ENCODE measurements at places on chromosomes 4 and X.
A peak's percentile ranks its signal among the peaks of the same experiment; 100 is the strongest.

GRCh38 chrX:141879616-141880015, 24.1 kb upstream of the MAGEC1 start:
- no peaks in the 10 kb centered on the region for H3K27me3 ChIP-seq
- DNase-seq, result no peak
- no peak overlapping the region for H3K4me3 ChIP-seq
- no peak overlapping the region for H3K27ac ChIP-seq

- H3K27ac ChIP-seq, result no peak overlapping the region
- no peaks in the 10 kb centered on the region for H3K4me1 ChIP-seq
- H3K36me3 ChIP-seq, result no peaks in the 10 kb centered on the region
- no peak overlapping the region for H3K4me3 ChIP-seq
- no peak for DNase-seq
Measured at GRCh38 chrX:111736571-111736970, 55.6 kb downstream of the ALG13 start.

DNA sequence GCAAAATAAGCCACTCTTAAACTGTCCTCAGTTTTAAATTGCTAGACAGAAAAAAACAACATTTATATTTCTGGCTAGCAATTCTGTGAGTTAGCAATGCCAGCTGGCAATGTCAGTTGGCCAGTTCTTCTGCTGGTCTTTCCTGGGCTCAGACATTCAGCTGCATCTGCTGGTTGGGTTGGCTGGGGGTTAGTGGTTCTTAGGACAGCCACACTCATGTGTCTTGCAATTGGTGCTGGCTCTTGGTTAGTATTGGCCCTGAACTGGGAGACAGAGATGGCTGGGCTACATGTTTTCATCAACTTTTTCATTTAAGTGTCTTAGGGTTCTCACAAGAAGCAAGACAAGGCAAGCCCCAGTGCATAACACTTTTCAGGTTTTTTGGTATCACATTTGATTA, 48.0 kb upstream of the PDLIM5 start:
- DNase-seq, result no peak
- H3K27ac ChIP-seq, result no peak overlapping the region
- no peaks in the 10 kb centered on the region for H3K27me3 ChIP-seq
- H3K4me3 ChIP-seq, result no peak overlapping the region
- H3K36me3 ChIP-seq, result no peaks in the 10 kb centered on the region

GRCh38 chr4:5919571-5919970, 26.7 kb upstream of the CRMP1 start:
- DNase-seq, result no peak
- no peak overlapping the region for H3K27ac ChIP-seq
- H3K27me3 ChIP-seq, result no peaks in the 10 kb centered on the region
- H3K4me3 ChIP-seq, result no peak overlapping the region

GRCh38 chr4:122548452-122548851, 72.4 kb downstream of the IL21 start:
- H3K4me3 ChIP-seq, result no peak overlapping the region
- DNase-seq, result no peak
- H3K27me3 ChIP-seq, result no peaks in the 10 kb centered on the region
- H3K27ac ChIP-seq, result no peak overlapping the region

GRCh38 chrX:49053223-49054072, 5.4 kb upstream of the CCDC120 start:
- no peaks in the 10 kb centered on the region for H3K4me1 ChIP-seq
- peak; percentile 89 for DNase-seq
- no peaks in the 10 kb centered on the region for H3K27me3 ChIP-seq
- H3K27ac ChIP-seq, result peak overlapping the region; percentile 82

DNA sequence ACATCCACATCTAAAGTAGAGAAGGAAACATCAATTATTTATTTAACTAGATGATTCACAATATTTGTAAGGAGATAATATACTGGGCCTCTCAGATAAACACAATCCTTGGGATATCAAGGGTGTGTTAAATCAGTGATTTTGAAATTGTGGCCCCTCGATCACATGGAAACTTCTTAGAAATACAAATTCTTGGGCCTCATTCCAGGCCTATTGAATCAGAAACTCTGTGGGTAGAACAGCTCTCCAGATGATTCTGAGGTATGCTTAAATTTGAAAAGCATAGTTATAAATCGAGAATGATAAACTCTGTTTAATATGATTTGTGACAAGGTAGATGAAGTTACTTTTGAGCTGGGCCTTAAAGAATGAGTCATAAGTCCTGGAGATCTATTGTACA, 64.3 kb upstream of the GPR174 start:
- no peaks in the 10 kb centered on the region for H3K27me3 ChIP-seq
- no peak for DNase-seq
- no peaks in the 10 kb centered on the region for H3K36me3 ChIP-seq

- no peaks in the 10 kb centered on the region for H3K27me3 ChIP-seq
- no peak within 1 kb of the TSS for H3K4me3 ChIP-seq
- no peaks in the 10 kb centered on the region for H3K4me1 ChIP-seq
Measured at GRCh38 chrX:151563449-151563848, at the start of gene PASD1. TSS of gene PASD1 (plus strand) at chrX:151563675. CDS start at chrX:151601554, 37,879 bp downstream.

GRCh38 chr4:77697860-77698590, 92.4 kb downstream of the CXCL13 start:
- H3K27me3 ChIP-seq, result no peaks in the 10 kb centered on the region
- H3K36me3 ChIP-seq, result no peaks in the 10 kb centered on the region
- peak overlapping the region; percentile 34 for H3K27ac ChIP-seq
- no peak overlapping the region for H3K4me3 ChIP-seq
- no peak for DNase-seq
- H3K4me1 ChIP-seq, result no peaks in the 10 kb centered on the region

DNA sequence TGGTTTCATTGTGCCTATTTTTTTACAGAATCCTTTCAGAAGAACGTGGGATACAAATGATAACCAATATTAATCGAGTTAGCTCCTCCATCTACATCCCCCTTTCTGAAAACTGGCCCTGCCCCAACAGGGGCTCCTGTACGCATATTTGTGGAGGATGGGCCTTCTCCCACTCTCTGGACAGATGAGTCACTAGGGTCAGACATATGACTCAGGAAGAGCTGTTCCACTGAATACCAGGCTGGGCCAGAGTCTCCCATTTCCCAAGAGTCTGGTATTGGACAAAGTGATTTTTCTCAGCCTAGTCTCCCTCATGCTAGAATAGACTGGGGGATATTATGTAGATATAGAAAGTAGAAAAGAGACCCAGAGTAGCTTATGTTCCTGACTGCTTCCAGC, 142.4 kb downstream of the TSPAN5 start:
- no peaks in the 10 kb centered on the region for H3K27me3 ChIP-seq
- H3K36me3 ChIP-seq, result no peaks in the 10 kb centered on the region
- no peak overlapping the region for H3K27ac ChIP-seq
- DNase-seq, result no peak

DNA sequence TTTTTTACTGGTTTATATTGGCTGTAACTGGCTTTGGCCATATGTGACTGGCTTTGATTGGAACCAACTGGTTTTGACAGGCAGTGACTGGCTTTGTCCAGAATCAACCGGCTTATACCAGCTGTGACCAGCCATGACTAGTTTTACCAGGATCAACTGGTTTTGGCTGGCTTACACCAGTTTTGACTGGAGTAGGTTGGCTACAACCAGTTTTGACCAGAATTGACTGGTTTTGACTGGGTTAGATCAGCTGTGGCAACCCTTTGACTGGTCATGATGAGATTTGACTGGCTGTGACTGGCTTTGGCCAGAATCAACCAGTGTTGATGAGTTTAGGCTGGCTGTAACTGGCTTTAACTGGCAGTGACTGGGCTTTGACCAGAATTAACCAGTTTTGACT, 169.2 kb upstream of the AMOT start:
- H3K4me3 ChIP-seq, result no peak overlapping the region
- DNase-seq, result no peak
- no peaks in the 10 kb centered on the region for H3K4me1 ChIP-seq

DNA sequence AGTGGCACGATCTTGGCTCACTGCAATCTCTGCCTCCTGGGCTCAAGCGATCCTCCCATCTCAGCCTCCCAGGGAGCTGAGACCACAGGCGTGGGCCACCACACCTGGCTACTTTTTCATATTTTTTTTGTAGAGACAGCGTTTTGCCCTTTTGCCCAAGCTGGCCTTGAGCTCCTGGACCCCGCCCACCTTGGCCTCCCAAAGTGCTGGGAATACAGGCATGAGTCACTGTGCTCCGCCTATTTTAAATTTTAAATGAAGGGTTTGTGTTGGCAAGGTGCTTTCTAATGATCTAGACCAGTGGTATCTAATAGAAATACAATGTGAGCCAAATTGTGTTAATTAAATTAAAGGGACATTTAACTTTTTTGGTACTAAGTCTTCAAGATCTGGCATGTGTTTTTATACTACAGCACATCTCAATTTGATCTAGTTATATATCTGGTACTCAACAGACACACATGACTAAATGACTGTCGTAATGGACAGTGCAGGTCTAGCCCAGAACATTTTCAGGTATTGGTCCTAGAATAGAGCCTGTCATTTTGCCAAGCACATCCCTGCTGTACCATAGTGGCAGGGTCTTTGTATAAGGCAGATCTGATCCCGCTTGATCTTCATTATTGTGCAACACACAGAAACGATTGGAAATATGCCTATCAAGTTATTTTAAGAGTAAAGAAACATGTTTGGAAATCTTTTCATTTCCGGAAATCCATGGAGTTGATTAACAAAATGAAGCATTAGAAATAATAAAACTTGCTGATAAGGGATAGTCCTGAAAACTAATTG, 7.3 kb downstream of the PGK1 start:
- DNase-seq, result no peak
- H3K4me1 ChIP-seq, result peaks cover 27% of the 10 kb centered on the region
- H3K27me3 ChIP-seq, result no peaks in the 10 kb centered on the region

- no peaks in the 10 kb centered on the region for H3K27me3 ChIP-seq
- no peaks in the 10 kb centered on the region for H3K4me1 ChIP-seq
- no peak overlapping the region for H3K4me3 ChIP-seq
Measured at GRCh38 chrX:120797188-120797851, 78.3 kb downstream of the CT47B1 start.

GRCh38 chr4:98150092-98150761, 7.0 kb upstream of the STPG2 start:
- H3K4me3 ChIP-seq, result no peak overlapping the region
- peaks cover 15% of the 10 kb centered on the region for H3K4me1 ChIP-seq
- H3K27me3 ChIP-seq, result no peaks in the 10 kb centered on the region
- DNase-seq, result no peak

DNA sequence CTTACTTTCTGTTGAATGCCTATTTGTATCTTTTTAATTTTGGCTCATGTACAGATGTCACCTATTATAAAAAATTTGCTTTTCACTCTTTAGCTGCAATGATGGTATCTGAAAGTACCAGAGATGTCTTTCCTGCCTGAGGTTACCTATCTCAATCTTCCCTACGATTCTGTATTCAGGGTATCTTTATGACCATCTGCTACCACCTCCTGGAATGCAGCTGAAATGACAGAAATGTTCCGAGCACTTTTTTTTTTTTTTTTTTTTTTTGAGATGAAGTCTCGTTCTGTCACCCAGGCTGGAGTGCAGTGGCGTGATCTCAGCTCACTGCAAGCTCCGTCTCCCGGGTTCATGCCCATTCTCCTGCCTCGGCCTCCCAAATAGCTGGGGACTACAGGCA, 136.4 kb downstream of the REPS2 start:
- no peaks in the 10 kb centered on the region for H3K27me3 ChIP-seq
- H3K4me1 ChIP-seq, result no peaks in the 10 kb centered on the region
- DNase-seq, result no peak
- H3K4me3 ChIP-seq, result no peak overlapping the region

- H3K27me3 ChIP-seq, result no peaks in the 10 kb centered on the region
- H3K36me3 ChIP-seq, result no peaks in the 10 kb centered on the region
- no peak overlapping the region for H3K4me3 ChIP-seq
Measured at GRCh38 chrX:34972206-34972605, 29.6 kb downstream of the FAM47B start.

DNA sequence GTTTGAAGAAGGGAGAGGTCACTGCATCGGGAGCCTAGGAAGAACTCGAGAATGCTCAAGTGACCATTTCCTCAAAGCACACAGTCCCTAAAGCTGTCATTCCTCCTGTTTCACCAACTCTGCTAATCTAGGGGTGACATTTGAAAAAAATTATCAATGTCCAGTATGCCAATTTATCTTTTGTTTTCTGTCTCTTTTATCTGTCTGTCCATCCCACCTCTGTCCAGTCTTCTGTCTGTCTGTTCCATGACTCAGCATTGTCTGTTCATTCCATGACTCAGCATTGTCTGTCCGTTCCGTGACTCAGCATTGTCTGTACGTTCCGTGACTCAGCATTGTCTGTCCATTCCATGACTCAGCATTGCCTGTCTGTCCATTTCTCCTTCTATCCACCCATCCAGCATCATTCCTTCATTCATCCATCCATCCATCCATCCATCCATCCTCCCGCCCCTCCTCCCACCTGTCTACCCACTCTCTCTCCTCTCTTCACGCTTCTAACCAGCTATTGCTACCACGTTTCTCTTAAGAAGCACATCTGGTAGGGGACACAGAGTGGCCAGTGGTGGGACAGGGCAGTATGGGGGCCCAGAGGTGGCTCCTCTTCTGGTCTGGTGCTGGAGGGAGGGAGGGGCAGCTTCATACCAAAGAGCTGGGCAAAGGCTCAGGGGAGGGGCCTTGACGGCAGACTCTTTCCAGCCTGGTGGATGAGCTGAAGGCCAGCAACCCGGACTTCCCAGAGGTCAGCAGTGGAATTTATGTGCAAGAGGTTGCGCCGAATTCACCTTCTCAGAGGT, 34.1 kb downstream of the HTRA3 start:
- no peaks in the 10 kb centered on the region for H3K4me1 ChIP-seq
- no peak overlapping the region for H3K4me3 ChIP-seq
- peak; percentile 49 for DNase-seq

DNA sequence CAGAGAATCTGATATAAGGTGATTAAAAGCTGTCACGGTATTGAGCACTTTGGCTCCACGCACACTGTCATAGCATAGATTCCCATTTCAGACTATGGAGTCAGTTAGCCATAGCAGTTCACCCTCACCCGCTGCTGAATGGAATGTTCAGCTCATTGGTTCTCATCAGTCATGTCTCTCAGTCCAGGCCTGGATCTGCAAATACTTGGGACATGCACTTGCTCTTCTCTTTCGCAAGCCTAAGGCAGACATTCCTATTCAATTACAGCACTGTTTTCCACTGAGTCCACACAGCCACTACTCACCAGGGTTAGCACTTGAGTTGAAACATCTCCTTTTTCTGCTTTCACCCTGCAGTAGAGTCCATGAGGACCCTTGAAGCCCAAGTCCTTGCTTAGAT, 30.6 kb upstream of the SCML1 start:
- no peak for DNase-seq
- no peaks in the 10 kb centered on the region for H3K27me3 ChIP-seq
- no peak overlapping the region for H3K27ac ChIP-seq

DNA sequence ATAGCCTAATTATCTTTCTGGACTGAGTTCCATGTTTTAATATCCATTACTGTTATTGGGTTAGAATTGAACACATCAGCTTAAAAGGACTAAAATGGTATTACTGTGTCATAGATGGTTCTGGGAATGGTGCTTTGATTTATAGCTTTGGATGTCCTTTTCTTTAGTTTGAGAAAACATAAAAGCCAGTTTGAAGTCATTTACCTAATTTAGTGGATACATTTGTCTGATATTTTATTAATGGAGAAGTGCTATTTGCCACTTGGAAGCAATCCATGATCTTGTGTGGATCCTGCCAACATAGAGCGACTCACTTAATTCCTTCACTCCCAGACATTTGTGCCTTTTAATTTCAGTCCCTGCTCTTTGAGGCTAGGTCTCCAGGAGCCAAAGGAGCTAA, 212.4 kb upstream of the PACRGL start:
- H3K4me1 ChIP-seq, result no peaks in the 10 kb centered on the region
- no peaks in the 10 kb centered on the region for H3K36me3 ChIP-seq
- no peaks in the 10 kb centered on the region for H3K27me3 ChIP-seq
- no peak overlapping the region for H3K4me3 ChIP-seq

GRCh38 chr4:17597517-17597916, 16.9 kb upstream of the MED28 start:
- no peak for DNase-seq
- H3K27me3 ChIP-seq, result no peaks in the 10 kb centered on the region
- H3K4me1 ChIP-seq, result peaks cover 21% of the 10 kb centered on the region
- no peak overlapping the region for H3K27ac ChIP-seq
- H3K36me3 ChIP-seq, result no peaks in the 10 kb centered on the region

All from spleen (tissue), 13 donors.